ENCODE measurements at places on chromosomes 7 and 10. TPM values are rescaled to one million over a fixed set of nuclear protein-coding genes. Genes with fewer than 3 reads are reported as not detected.

- DNase-seq = no peak
Measured at GRCh38 chr7:24521917-24522623, 51.2 kb upstream of the PALS2 start.

DNA sequence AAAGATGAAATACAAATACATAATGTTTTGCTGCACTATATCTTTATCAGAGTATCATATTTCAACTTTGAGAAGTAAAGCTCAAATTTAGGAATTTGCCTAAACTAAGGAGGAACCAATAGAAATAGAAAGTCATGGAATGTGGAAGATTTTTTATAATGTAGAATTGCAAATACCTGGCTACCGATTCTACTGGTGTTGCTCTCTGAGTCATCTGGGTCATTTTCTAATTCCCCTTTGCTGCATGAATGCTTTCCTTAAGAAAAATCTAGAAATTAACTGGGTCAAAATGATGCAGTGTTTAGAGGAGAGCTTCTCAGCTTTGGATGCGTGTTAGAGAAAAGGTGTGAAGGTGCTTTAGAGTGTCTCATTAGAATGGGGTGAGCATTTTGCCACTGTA lies 568.9 kb upstream of the ANKRD30A start:
- no peak for DNase-seq

DNA sequence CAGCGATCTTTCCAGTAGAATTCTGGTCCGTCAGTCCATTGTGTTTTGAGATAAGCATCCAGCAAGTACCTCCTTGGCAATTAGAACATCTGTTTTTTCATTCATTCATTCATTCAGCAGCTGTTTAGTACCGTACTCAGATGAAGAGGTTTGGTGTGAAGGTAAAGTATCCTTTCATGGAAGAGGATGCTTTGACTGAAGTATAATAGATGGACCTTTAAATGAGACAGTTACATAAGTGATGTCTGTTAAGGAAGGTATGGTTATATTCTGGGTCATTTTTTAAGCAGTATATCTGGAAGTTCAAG lies 1.2 kb downstream of the MAPK8 start:
- DNase-seq = no peak

GRCh38 chr10:50152792-50153272 lies 85.1 kb downstream of the WASHC2A start:
- peak; percentile 44 for DNase-seq

- no peak for DNase-seq
Measured at GRCh38 chr10:17805330-17805729, 3.8 kb upstream of the MRC1 start.

GRCh38 chr10:47454008-47454779 lies 29.7 kb downstream of the ANXA8 start:
- peak; percentile 28 for DNase-seq

DNA sequence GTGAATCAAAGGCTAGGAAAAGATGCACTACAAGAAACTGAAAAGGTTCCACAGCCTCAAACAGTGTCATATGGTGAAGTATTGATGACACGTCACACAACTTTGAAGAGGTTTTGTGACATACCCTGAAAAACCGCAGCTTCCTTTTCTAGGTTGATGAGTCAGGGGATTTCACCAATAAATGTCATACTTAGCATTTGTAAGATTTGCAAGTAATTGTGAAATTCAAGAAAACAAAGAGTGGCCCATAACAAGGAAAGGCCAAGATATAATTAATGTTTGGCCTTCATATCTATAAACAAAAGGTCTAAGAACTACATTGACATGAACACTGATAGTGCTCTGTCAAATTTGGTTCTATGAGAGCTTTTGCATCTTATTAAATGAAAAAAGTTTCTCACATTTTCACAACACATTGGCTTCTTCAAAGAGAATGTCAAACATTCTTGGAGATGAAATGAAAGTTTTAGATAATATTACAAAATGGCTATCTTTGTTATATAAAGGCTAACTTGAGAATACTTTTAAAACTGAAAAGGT lies 62.0 kb upstream of the NAMPT start:
- no peak for DNase-seq

GRCh38 chr7:23335621-23336020 lies 36.5 kb downstream of the MALSU1 start:
- DNase-seq = no peak

The SPDYE11 gene
- total RNA-seq = not detected

- no peak for DNase-seq
Measured at GRCh38 chr7:154620141-154620755, 382.7 kb downstream of the PAXIP1 start.

DNA sequence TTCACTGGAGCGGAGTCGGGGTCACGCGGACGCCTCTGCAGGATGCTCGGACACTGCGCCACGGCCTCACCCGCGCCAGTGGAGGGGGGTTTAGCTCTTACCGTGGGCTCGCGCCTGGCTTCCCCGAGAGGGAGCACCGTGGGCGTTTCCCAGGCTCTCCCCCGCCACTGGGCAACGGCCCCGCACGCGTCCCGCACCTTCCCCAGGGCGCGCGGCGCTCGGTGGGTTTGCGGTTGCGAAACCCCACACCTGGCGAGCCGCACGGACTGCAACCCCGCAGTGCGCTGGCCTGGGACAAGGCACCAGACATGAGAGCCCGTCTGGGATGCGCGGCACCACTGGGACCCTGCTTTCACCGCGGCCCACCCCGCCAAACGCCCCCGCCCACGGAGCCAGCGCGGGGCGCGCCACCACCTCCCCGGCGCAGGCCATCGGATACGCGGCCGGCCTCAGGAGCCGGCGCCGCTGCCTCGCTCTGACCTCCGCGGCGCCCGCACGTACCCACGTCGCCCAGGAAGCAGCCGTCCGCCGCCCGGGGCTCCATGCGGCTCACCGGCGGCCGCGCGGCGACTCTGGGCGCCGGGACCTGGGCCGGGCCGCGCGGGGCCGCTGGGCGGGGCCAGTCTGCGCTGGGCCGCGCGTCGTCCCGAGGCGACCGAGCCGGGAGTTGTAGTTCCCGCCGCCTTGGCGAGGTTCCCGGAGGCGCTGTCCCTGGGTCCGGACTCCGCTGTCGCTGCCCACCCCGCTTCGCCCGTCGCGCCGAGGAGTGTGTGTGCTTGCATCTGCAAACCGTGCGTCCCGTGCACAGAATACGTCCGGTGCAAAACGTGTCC lies at the start of gene ASB13:
Gene ASB13, minus strand, starts transcription at position 588 of the 833 bp plus-strand sequence. Its CDS starts 44 bp downstream, at position 544.
- DNase-seq = peak; percentile 46

GRCh38 chr7:27170426-27171324 lies 3.4 kb downstream of the HOXA10 start:
- no peak for DNase-seq

The AP3M1 gene
- total RNA-seq = 17.5 TPM

GRCh38 chr7:47488969-47489342 lies 93.0 kb downstream of the TNS3 start:
- DNase-seq = no peak

The PNLIPRP2 gene
- 161 TPM for total RNA-seq

DNA sequence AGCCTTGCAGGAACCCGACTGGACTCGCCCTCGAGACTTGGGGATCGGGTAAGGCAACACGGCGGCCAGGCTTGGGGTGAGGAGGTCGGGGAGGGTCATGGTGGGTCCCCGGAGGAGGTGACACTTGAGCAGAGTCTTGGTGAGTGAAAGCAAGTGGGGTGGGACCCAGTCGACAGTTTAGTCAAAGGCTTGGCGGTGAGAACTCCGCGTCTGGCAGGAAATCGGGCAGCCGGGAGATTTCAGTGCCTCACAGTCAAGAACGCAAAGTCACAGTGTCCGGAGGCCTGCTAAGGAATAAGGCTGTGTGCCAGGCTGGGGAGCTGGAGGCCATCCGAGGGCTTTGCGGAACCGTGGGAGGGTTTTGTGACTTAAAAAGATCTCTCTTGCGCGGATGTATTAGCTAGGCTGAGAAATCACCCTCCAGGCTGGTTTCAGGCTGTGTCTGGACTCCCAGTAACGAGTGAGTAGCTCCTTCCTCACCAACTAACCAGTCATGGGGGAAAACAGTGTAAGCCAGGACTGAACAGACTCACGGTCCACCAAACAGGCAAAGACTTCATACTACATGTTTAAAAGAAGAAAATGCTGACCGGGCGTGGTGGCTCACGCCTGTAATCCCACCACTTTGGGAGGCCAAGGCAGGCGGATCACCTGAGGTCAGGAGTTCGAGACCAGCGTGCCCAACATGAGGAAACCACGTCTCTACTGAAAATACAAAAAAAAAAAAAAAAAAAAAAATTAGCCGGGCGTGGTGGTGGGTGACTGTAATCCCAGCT lies 613 bp downstream of the AP5Z1 start:
- no peak for DNase-seq

- DNase-seq = no peak
Measured at GRCh38 chr7:8965177-8965576, 531.8 kb downstream of the NXPH1 start.

The CNTNAP2 gene
- 2.5 TPM for total RNA-seq

- DNase-seq = no peak
Measured at GRCh38 chr7:55234408-55234807, 130.7 kb upstream of the LANCL2 start.

DNA sequence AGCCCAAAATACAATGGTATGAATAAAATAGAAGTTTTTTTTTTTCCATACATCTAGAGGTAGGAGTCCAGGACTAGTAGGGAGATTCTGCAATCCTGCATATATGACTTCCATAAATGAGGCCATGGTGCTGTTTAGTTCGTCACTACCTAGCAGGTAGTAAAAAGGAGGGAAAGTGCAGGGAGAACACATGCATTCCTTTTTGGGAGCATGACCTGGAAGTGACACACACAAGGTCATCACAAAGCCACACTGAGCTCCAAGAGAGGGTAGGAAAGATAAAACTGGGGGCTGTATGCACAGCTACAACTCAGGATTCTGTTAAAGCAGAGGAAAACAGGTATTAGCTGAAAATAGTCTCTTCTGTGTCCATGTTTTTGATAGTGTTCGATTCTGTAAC lies 2.2 kb downstream of the CROT start:
- no peak for DNase-seq

The CYP3A4 gene
- total RNA-seq = 585 TPM

DNA sequence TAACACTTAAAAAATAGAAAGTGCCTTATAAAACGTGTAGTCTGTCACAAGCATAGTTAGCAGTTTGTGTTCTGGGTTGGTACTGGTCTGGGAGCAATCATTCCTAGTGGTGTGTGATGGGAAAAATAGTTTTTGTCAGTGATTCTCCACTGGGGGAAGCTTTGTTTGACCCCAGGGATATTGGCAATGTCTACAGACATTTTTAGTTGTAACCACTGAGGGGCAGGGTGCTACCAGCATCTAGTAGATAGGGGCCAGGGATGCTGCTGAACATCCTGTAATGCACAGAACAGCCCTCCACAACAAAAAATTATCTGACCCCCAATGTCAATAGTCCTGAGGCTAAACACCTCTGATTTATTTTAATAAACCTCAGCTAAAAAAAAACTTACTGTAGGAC lies 51.6 kb upstream of the CREB5 start:
- DNase-seq = no peak

- peak; percentile 62 for DNase-seq
Measured at GRCh38 chr10:74585231-74586087, 240.9 kb upstream of the KAT6B start.

GRCh38 chr7:137878333-137878961 lies 31.7 kb upstream of the DGKI start:
- peak; percentile 68 for DNase-seq

DNA sequence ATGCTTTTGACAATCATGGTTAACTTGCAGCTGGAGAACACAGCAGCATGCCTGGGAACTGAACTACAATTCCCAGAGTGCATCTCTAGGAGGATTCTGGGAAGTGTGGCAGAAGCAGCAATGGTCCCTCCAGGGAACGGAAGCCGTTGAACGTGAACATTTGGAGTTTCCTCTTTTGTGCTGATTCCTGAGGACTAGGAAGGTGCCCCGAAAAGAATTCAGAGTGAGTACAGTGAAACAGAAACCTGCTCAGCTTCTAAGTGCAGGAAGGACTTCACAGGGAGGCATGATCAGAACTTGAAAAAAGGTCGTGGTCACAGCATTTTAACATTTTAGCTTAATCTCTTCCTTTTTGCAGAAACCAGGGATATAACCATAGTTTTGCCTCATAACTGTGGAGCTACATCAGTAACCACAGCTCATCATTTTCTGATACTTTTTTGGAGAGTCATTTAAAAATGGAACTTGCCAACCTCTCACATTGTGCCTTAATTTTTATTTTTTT lies at the start of gene NUDT13:
Gene NUDT13, plus strand, starts transcription at position 111 of the 505 bp plus-strand sequence. CDS start 3,911 bp downstream, outside the sequence.
- DNase-seq = peak; percentile 84

DNA sequence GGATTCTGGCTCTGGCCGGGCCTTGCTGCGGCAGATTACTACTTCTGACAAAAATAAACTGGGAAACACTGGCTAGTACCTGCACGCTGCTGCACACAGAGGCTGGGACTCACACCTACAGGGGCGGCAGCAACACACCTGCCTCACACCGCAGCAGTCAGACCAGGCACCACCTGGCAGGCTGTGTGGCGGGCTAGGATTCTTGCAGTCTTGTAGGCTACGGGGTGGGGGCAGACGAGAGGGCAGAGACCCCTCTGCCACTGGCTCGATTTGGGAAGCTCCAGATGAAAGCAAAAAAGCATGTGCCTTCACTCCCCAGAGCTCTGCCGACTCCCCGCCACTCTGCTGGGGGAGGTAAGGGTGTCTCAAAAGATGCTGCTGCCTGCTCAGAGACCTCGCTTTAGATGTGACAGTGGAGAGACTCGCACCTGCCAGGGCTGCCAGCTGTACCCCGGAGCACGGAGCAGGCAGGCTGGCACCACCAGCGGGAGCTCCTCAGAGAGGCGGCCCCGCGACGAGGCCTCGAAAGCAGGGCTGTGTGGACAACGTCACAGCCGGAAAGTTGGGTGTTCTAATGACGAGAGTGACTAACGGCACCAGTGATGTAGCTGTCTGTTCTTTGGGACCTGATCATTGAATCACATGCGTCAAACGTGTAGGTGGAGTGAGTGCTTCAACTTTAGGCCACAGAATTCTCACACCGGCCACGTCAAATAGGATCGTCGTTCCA lies 250.5 kb downstream of the ZMYND11 start:
- DNase-seq = no peak

The ST8SIA6 gene
- total RNA-seq = not detected

DNA sequence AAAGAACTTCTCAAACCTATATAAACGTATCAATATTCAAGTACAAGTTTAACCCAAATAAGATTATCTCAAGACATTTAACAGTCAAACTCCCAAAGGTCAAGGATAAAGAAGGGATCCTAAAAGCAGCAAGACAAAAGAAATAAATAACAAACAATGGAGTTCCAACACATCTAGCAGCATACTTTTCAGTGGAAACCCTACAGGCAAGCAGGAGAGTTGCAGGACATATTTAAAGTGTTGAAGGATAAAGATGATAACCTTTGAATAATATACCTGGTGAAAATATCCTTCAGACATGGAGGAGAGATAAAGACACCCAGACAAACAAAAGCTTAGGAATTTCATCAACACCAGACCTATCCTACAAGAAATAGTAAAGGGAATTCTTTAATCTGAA lies 82.8 kb downstream of the TES start:
- DNase-seq = no peak

The CUEDC2 gene
- 8.9 TPM for total RNA-seq

The GALNT17 gene
- total RNA-seq = 17.3 TPM

- no peak for DNase-seq
Measured at GRCh38 chr7:68622500-68622899, 975.8 kb upstream of the AUTS2 start.

All from Peyer's patch (tissue), 4 donors.